Activated CD4-positive, alpha-beta T cell treated with anti-CD3 and anti-CD28 coated beads for 4 hours (primary cell): ENCODE measurements at places on chromosomes 12 and 14.

- no peak for DNase-seq
Observed at GRCh38 chr12:54657105-54657607, 9.0 kb upstream of the DCD start.

- DNase-seq, result no peak
Observed at GRCh38 chr14:48748151-48748675, 838.0 kb downstream of the RPS29 start.

- DNase-seq, result no peak
Observed at GRCh38 chr14:74547331-74547927, 53.9 kb downstream of the ISCA2 start.

GRCh38 chr14:45095143-45095542 lies 11.2 kb downstream of the PRPF39 start:
- DNase-seq, result no peak

GRCh38 chr14:68594737-68595380 lies 198.0 kb downstream of the ZFP36L1 start:
- no peak for DNase-seq

DNA sequence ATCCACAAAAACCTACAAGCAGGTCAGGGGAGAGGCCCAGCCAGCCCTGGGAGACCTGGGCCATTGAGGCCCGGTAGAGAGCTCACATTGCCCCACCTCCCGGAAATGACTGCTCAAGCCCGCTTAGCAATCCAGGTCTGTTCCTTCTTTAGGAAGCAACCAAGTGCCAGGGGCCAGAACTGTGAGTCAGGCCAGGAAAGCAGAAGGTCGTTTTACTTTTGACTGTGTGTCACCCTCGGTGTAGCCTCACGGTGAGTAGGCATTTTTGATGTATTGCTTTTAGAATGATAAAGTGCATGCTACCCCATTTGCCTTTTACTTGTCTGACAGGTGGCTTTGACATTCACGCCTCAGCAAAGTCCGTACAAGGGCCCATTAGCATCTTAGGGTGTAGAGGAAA lies 25.4 kb upstream of the PWP1 start:
- no peak for DNase-seq

GRCh38 chr12:43273467-43273866 lies 278.5 kb downstream of the ADAMTS20 start:
- DNase-seq, result no peak

GRCh38 chr12:13044906-13045299 lies 722 bp downstream of the FAM234B start:
- no peak for DNase-seq

GRCh38 chr14:24189460-24189859 lies 844 bp upstream of the IPO4 start:
- no peak for DNase-seq

DNA sequence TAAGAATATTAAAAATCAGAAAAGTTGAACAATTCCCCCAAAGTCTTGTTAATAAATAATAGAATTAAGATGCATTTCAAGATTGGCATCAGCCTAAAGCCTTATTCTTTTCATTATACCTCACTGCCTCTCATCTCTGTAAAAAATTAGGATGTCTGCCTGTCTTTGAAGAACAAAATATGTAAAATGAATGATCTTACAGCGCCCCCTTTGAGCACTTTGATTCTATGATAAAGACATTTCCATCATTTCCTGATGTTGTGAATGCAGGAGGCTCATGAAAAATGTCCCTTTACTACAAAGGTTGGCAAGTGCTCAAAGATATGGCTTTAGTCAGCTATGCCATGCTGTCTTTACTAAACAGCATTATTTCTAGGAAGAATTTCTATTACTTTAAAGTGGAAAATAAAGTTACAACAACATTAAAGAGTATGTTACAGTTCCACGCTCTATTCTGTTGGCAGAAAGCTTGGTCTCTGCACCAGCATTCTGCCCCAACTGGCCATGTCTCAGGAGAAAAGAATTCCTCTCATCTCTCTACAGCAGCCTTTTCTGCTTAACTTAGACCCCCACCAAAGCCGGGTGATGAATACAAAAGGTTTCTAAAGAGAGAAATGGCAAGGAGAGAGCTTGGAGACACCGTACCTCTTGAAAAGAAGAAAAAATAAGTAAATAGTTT lies 95.1 kb downstream of the LLPH start:
- no peak for DNase-seq

GRCh38 chr12:56164345-56164729 lies 6.2 kb downstream of the MYL6 start:
- no peak for DNase-seq

GRCh38 chr12:122982963-122983788 lies 2.7 kb downstream of the ARL6IP4 start:
- DNase-seq, result no peak
